Lung microvascular endothelial cell (primary cell): ENCODE measurements at places on chromosomes 7 and 10. TPM values are rescaled to one million over a fixed set of nuclear protein-coding genes. Genes with fewer than 3 reads are reported as not detected.

Gene CASD1
- total RNA-seq: 11.1 and 17.9 TPM in 2 replicates

Gene CLCN1
- not detected in 2 replicates for total RNA-seq

Gene WEE2
- total RNA-seq: under 0.01 TPM in 2 replicates

- DNase-seq: no peak
These were observed 55.7 kb downstream of the TPK1 start for GRCh38 chr7:144780071-144780608.

DNA sequence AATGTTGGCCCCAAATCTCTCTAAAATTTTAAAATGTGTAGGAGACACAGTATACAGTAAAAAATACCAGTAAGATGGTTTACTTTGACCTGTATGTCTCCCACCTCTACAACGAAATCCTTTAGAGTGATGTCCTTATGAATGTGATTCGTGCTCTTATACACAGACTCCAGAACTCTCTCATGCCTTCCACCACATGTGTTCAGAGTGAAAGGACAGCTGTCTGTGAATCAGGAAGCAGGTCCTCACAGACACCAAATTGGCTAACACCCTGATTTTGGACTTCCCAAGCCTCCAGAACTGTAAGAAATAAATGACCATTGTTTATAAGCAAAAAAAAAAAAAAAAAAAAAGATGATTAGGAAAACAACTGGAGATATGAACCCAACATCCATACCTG is 35.2 kb downstream of the RNF133 start:
- no peak for DNase-seq

- no peak for DNase-seq
These were observed 29.0 kb downstream of the TRIM8 start for GRCh38 chr10:102673236-102673818.

DNA sequence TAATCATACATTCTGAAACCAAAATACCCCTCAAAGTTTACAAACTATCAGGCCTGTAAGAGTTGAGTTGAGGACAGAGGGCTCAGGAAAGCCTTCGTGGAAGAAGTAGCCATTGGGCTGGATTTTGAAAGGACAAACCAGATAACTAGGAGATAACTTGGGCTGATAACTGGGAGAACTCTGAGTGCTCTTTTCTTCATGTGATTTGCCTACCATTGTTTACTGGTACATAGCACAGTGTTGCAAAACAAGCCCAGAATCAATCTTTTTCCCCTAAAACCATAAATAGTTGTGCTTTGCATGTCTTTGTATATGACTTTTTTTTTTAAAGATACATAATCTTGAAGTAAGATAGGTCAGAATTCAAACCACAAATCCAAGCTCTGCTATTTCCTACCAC is 106.7 kb upstream of the ITGB1 start:
- no peak for DNase-seq

- DNase-seq: no peak
These were observed 128.3 kb downstream of the CUBN start for GRCh38 chr10:17001297-17001744.

GRCh38 chr10:121195524-121195910 is 344.4 kb downstream of the WDR11 start:
- no peak for DNase-seq

DNA sequence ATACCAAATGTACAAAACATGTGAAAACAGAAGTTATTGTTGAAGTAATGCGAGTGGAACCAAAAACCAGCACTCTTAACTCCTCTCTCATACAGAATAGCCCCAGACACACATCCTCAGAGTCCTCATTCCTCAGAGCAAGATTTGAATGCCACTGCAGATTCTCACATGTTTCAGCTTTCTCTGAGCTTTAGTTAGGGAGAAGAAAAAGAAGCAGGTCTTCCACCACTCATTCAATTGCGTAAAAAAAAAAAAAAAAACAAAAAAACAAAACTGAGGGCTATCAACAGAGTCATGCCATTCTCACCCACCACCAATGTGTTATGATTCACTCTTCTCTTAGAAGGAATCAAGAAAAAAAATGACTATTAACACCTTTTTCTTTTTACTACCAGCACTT is 287.7 kb downstream of the IPMK start:
- DNase-seq: no peak

- DNase-seq: peak; percentile 84
These were observed 177.2 kb upstream of the INHBA start for GRCh38 chr7:41880107-41880506.

DNA sequence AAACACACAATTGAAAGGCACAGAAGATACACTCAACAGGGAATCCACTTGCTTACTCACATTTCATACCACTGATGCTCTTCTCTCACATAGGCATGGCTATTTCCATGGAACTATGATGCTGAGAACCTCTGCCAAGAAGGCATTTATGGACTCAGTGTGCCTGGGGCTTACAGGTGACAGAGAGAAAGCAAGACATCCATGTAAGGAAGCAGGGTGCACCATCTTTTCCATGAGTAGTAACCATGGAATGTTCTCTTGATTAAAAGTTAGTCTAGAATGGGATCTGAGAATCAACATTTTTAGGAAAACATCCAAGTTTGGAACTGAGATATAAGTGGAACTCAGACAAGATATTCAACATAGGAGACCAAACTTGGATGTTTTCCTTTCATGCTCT is 52.5 kb upstream of the MACC1 start:
- DNase-seq: no peak

GRCh38 chr10:36499693-36500092 is 625.7 kb upstream of the ANKRD30A start:
- peak; percentile 82 for DNase-seq
